Activated CD4-positive, CD25-positive, alpha-beta regulatory T cell treated with anti-CD3 and anti-CD28 coated beads, Interleukin-2, amount 50 U/mL, for 24 hours (primary cell): ENCODE measurements at places on chromosomes 3 and 15.
A peak's percentile ranks its signal among the peaks of the same experiment; 100 is the strongest.

DNA sequence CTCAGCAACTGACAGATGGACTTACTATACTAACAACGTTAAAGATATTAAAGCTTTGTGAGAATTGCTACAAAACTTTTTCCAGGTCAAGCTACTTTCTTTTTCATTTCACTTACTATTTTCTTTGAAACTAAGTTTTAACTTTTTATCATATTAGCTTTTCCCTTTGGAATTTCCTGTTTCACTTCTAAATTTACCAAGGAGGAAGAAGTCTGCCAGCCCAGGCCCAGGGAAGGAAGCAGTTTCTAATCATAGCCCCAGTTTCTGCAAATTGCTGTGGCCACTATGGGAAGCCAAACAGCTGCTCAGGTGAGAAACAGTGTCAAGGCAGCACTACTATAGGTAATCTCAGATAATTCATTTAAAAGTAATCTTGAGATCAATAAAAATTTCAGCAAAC, 18.4 kb downstream of the CYFIP1 start:
- no peak for ATAC-seq

DNA sequence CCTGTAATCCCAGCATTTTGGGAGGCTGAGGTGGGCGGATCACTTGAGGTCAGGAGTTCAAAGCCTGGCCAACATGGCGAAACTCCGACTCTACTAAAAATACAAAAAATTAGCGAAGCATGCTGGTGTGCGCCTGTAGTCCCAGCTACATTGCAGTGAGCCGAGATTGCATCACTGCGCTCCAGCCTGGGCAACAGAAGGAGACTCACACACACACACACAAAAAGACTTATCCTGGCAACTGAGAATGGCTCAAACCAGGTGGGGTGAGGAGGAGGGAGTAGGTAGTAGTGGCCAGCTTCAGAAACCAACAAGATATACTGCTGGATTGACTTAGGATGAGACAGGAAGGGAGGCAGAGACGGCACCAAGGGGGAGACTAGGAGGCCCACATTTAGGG, 53.4 kb upstream of the APEH start:
- no peak for ATAC-seq

DNA sequence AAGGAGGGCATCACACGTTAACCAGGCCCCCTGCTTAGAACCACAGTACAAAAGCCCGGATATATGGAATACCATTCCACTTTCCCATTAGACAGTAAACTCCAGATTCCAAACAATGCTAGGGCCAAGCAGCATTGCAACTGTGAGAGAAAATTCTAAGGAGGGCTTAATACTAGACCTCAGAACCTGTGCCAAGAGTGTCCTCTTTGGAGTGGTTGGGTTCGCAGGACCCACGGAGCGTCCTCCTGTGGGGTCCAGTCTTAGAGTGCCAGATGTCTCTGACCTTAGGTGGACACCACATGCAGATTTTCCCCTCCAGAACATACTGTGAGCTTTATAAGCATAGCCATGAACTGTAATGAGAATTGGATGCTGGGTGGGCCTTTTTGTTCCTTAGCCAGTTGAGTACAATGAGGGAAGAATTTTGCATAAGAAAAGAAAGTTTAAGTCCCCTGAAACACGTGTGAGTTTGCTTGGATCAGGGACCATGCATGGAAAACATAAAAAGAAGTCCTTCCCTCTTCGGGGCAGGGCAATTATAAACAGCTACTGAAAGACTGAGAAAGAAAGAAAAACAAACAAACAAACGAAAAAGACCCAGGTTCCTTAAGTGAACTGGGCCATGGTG, 325.7 kb downstream of the NEK10 start:
- ATAC-seq, result no peak

- ATAC-seq, result no peak
Observed at GRCh38 chr15:90949979-90950675, 4.6 kb upstream of the RCCD1 start.

DNA sequence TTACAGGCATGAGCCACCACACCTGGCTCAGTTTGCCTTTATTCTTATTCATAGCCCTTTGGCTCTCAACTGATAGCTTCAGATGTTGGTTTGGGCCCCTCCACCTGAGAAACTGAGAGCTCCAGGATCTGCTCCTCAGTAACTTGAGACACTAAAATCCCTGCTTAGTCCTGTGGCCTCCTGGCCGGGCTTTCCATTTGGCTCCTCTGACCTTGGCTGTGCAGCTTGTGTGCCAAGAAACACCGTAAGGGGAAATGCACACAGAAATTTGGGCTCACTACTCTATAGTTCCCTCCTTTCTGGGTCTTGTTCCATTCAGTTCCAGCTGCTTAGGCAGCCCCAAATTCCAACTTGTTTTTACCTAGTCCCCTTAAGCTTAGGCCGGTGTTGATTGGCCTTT, 24.9 kb downstream of the NIPA2 start:
- no peak for ATAC-seq

- ATAC-seq, result no peak
Observed at GRCh38 chr3:109569135-109569846, 231.9 kb upstream of the DPPA4 start.

DNA sequence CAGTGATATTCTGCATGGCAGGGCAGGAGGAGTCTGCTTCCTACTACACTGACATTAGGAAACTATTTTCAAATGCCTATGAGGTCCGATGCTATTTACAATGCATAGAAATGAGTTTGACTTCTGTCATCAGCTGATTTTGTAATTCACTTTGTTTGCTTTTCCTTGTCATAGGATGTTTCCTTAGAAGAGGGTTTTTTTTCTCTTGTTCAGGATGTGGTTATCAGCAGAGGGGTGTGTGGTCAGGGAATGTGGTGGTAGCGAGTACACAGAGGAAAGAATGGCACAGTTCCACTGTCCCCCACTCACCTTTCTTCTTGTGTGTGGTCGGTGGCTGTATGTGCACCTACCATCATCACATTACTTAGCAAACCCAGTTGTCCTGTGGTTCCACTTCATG, 231.5 kb downstream of the LRTM1 start:
- no peak for ATAC-seq

DNA sequence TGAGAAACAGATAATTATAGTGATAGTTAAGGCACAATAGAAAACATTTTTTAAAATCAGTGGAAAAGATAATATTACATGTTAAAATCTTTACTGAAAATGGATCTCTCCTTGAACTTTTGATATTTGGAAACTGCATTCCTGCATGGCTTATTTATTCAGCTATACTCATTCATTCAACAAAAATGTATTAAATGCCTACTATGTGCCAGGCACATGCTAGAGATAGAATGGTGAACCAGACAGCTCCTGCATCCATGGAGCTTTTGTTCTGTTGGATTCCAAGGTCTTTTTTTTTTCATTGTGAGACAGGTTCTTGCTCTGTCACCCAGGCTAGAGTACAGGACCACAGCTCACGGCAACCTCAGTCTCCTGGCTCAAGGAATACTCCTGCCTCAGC, 4.5 kb downstream of the PXK start:
- ATAC-seq, result no peak

DNA sequence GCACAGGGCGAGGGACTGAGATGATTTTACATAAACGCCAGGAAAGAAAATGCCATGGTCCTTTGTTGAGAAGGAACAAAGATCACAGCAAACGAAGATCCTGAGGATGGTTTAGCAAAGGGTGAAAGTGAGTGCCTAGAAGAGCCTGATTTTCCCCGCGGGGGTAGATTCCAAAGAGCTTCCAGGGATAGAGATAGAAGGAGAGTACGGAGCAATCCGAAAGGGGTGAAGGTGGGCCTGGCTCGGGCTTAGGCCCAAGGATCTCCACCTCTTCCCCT, 977 bp downstream of the CDC25A start:
- ATAC-seq, result no peak

- no peak for ATAC-seq
Observed at GRCh38 chr15:83057696-83058376, 9.2 kb downstream of the BTBD1 start.

DNA sequence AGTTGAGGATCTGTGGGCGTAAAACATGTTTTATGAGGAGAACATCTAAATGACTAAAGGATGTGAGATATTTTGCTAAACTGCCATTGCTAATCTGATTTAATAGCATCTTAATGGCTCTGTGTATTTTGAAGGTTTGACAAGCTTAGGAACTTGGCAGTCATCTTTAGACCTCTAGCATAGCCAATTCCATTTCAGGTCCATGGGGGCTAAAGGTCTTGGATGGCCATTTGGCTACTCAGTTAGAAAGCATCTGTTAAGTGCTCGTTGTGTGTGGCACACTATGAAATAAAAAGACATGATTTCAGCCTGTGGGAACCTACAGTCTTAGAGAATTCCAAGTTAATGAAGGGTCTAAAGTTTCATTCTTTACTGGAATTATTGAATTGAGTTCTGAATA, 236.2 kb downstream of the IL5RA start:
- no peak for ATAC-seq

- no peak for ATAC-seq
Observed at GRCh38 chr3:131526801-131527347, 24.1 kb upstream of the MRPL3 start.

GRCh38 chr3:24704496-24704895, 209.8 kb upstream of the THRB start:
- ATAC-seq, result no peak

GRCh38 chr3:124455891-124456290, 274.4 kb upstream of the UMPS start:
- ATAC-seq, result no peak

- ATAC-seq, result no peak
Observed at GRCh38 chr3:48186631-48187300, 1.5 kb downstream of the CDC25A start.

- ATAC-seq, result no peak
Observed at GRCh38 chr15:57893040-57893439, 172.5 kb downstream of the ALDH1A2 start.

DNA sequence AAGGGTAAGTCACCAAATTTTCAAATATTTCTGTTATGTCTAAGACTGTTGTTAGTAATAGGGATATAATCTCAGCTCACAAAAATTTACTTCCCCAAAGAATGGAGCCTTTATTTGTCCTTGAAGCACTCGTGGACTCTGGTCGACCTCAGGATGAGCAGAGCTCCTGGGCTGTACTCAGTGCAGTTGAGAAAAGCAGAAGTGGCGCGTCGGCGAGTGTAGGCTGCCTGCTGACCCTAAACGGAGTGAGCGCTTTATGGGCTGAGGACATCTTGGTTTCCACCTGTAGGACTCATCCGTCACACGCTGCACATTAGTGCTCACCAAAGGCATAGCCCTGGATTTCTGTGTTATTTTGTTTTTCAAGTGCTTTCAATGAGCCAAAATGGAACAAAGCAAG, 11.0 kb downstream of the GABRA5 start:
- ATAC-seq, result no peak

GRCh38 chr3:130576375-130577266, 59.6 kb downstream of the COL6A6 start:
- no peak for ATAC-seq

DNA sequence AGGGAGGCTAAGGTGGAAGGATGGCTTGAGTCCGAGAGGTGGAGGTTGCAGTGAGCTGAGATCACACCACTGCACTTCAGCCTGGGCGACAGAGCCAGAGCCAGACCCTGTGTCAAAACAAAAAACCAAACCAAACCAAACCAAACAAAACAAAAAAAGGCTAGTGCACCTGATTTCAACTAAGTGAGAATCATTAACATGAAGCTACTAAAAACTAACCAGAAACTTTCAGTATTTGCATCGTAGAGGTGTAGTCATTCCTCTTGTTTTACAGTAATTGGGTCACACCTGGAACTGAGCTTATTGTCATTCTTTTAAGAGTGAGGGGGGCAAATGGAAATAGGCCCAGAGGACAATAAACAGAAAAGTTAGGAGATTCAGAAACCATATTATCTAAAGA, 58.5 kb downstream of the ST6GAL1 start:
- peak; percentile 74 for ATAC-seq

GRCh38 chr15:95656595-95656994, 673.9 kb upstream of the NR2F2 start:
- ATAC-seq, result no peak

DNA sequence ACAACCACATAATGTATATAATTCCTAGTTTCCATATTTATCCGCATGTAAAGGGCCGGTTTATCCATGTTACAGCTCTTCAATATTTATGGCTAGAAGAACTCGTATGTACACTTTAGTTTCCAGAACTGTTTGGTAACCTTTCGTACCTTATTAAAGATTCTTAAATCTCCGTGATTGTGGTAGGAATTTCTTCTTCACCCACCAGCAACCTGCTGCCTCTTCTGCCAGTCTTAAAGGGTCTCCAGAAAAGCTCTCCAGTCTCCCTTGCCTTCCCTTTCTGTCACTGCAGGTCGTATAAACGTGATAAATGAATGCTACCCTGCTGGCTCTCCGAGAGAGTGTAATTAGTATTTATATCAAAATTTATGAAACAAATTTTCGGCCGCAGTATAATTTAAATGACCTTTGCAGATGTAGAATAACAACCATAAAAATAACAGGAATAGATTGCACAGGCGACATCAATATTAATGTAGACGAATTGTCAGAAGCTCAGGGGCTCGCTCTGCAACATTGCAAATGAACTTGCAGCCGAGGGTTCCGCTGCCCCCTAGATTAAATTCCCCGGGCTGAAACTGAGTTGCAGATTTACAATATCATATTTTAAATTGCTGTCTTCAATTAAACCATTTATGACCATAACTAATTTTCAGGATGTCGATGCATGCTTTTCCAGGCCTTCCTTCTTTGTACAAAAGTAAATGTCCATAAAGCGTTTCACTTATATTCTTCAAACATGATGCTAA, 5.4 kb downstream of the ZIC1 start:
- no peak for ATAC-seq

- no peak for ATAC-seq
Observed at GRCh38 chr3:64815195-64815631, 127.4 kb upstream of the ADAMTS9 start.

- no peak for ATAC-seq
Observed at GRCh38 chr3:16809482-16809881, 75.3 kb upstream of the PLCL2 start.
